ENCODE measurements at places on chromosomes 13 and 19. TPM values are rescaled to one million over a fixed set of nuclear protein-coding genes. Genes with fewer than 3 reads are reported as not detected.

DNA sequence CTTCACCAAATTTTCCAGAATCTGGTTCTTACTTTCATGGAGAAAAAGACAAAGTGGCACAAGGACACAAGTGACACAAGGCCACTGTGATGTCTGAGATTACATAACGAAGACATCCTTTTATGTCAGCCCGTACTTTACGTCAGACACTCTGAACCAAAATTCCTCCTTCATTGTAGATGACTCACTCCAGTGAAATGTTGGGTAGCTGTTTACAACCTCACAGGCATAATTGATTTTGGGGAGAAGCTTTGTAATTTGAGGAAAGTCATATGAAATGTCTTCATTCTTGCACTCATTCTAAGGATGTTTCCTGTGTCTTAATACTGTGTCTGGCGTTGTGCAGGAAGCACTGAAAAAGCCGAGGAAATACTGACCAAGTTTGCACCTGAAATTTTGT, 20.0 kb upstream of the LGALS14 start:
- H3K4me1 ChIP-seq, result no peaks in the 10 kb centered on the region
- peaks cover 28% of the 10 kb centered on the region for H3K27me3 ChIP-seq
- H3K27ac ChIP-seq, result no peak overlapping the region
- no peak overlapping the region for H3K4me3 ChIP-seq
- no peak for DNase-seq

GRCh38 chr13:49784886-49785570, 7.5 kb downstream of the KPNA3 start:
- peaks cover 36% of the 10 kb centered on the region for H3K4me1 ChIP-seq
- peaks cover 2% of the 10 kb centered on the region for H3K36me3 ChIP-seq
- DNase-seq, result no peak
- H3K4me3 ChIP-seq, result no peak overlapping the region
- no peaks in the 10 kb centered on the region for H3K27me3 ChIP-seq

- H3K4me3 ChIP-seq, result no peak overlapping the region
- no peaks in the 10 kb centered on the region for H3K27me3 ChIP-seq
- H3K27ac ChIP-seq, result peak overlapping the region; percentile 32
- H3K36me3 ChIP-seq, result no peaks in the 10 kb centered on the region
Observed at GRCh38 chr19:38024992-38025908, 118.2 kb downstream of the SIPA1L3 start.

GRCh38 chr19:16224293-16225045, 26.8 kb downstream of the AP1M1 start:
- no peaks in the 10 kb centered on the region for H3K4me1 ChIP-seq
- no peaks in the 10 kb centered on the region for H3K27me3 ChIP-seq
- no peak overlapping the region for H3K4me3 ChIP-seq
- no peak for DNase-seq
- H3K36me3 ChIP-seq, result peaks cover 31% of the 10 kb centered on the region

DNA sequence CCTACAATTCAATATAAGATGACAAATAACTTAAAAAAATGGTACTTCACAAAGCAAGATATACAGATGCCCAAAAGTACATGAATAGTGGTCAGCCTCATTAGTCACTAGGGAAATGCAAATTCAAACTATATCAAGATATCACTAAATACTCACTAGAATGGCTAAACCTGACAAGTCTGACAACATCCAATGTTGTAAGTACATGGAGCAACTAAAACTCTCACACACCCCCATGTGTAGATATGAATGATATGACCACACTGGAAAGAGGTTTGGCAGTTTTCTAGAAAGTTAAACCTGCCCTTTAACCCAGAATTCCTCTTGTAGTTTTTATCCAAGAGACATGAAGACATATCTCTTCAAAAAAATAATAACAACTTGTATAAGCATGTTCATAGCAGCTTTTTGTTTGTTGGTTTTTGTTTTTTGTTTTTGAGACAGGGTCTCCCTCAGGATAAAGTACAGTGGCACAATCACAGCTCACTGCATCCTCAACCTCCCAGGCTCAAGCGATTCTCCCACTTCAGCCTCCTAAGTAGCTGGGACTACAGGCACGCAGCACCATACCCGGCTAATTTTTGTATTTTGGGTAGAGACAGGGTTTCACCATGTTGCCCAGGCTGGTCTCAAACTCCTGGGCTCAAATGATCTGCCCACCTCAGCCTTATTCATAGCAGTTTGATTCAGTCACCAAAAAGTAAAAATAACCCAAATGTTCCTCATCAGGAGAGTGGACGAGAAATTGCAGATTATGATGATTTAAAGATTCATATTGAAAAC, 55.1 kb downstream of the RFX2 start:
- no peaks in the 10 kb centered on the region for H3K27me3 ChIP-seq
- H3K4me3 ChIP-seq, result no peak overlapping the region
- peaks cover 19% of the 10 kb centered on the region for H3K4me1 ChIP-seq
- no peak overlapping the region for H3K27ac ChIP-seq
- DNase-seq, result no peak

Gene ZNF835
- total RNA-seq, result 0.11 TPM

GRCh38 chr19:47663435-47663910, 49.7 kb upstream of the EHD2 start:
- H3K4me3 ChIP-seq, result no peak overlapping the region
- no peak for DNase-seq
- H3K36me3 ChIP-seq, result peaks cover 2% of the 10 kb centered on the region
- no peaks in the 10 kb centered on the region for H3K27me3 ChIP-seq

All from neural crest cell (in vitro differentiated cells).